ENCODE measurements at places on chromosomes 13 and 19.
A peak's percentile ranks its signal among the peaks of the same experiment; 100 is the strongest.

DNA sequence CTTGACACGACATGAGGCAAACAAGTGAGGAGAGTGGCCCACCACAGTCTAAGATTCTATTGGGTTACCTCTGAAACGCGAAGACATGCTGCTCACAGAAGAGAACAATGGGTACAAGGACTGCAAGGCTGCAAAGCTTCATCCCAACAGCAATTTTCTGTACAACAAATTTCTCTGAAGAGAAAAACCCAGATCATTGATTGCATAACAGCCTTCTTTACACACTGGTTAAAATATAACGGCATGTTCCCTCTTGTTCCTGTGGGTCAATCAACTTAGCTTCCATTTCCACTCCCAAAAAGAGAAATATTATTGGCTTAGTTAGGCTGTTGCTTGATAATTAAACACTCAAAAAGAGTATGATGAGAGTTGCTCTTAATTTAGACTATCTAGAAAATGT, at the start of gene CPB2:
CPB2 (minus strand) TSS at position 166 of the 400 bp plus-strand sequence; CDS start at position 142, 24 bp downstream.
- no peak for DNase-seq

DNA sequence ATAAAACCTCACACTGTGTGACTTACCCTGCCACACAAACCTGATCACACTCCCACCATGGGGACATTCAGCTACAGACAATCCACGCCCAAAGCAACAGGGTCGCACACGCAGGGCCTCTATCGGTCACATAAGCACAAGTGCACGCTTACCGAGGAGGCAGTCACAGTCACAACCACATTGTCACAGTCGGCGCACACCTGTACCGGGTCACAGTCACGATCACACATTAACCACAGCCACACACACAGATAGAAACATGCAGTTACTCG, 579 bp downstream of the ZNF566 start:
- DNase-seq: peak; percentile 35

GRCh38 chr19:54552913-54553310, 20.7 kb upstream of the LILRA2 start:
- no peak for DNase-seq

GRCh38 chr13:30366088-30366487, 56.2 kb upstream of the UBE2L5 start:
- DNase-seq: no peak

DNA sequence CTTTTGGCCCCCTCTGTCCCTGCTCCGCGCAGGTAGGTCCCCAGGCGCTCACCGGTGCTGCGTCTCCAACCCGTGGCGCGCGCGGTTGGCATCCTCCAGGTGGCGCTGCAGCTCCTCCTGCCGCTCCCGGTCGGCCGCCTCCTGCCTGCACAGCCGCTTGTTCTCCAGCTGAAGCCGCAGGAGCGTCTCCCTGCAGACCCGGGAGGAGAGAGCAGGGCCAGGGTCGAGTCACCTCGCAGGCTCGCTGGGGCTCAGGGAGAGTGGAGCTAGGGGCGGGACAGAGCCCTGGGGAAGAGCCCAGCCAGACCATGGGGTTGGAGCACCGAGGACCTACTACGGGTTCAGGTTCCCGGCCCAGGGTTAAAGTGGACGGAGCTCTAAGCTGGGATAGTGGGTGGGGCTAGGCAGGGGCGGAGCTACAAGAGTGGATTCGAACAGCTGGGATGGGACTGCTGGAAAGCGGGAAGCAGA, 9.3 kb downstream of the HOOK2 start:
- peak; percentile 42 for DNase-seq
